ENCODE measurements at places on chromosomes 5 and 9.

DNA sequence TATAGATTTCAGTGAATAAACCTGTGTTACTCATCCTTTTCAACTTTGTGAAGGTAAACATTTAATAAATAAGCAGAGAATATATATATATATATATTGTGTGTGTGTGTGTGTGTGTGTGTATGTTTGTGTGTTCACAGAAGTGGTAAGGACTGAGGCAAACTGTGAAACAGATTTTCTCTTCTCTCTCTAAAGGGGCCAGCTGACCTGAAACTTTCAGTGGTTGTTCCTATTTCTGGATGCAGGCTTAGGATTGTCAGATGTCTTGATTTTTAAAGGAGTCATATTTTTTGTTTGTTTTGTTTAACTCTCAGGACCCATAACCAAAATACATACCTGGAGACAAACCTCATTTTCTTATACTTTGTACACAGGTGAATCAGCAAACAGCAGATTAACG is 714.9 kb upstream of the MEF2C start:
- no peak for DNase-seq

GRCh38 chr5:90571147-90571773 is 12.7 kb downstream of the ADGRV1 start:
- peak; percentile 9 for DNase-seq

- no peak for DNase-seq
Observed at GRCh38 chr9:97557606-97558095, 56.2 kb downstream of the TMOD1 start.

- peak; percentile 43 for DNase-seq
Observed at GRCh38 chr9:21801683-21802417, 586 bp upstream of the MTAP start.

DNA sequence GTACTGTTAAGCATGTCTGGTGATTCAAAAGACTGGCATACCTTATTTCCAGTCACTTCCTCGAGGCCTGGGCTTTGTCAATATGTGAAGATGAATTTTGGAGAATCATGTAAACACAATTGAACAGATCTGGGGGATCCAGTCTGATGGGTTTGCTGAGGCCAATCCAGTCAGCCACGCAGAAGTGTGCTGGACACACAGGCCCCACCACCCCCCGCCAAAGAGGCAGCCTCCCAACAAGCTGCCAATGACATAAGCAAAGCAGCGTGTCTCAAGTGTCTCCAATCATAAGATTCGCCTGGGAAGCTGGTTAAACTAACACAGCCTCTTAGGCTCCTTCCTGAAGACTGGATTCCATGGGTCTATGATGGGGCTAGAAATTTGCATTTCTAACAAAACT is 192.9 kb upstream of the KLF9 start:
- DNase-seq = no peak

DNA sequence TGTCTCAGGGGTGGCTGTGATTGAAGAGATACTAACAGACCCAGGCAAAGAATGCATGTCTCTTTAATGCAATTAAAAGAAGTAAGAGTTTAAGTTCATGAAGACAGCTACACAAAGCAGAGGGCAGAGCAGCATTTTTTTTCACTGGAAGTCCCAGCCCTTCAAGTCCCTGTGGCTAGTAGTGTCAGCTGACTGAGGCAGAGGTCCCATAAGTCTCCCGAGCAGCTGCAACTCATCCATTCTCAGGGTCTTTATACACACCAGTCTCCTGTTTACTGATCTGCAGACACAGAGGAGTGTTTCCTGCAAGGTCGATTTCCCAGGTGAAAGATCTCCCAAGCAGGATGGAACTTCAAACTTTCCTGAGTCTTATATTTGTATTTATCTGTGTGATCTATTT is 169.4 kb upstream of the GLRA1 start:
- no peak for DNase-seq

DNA sequence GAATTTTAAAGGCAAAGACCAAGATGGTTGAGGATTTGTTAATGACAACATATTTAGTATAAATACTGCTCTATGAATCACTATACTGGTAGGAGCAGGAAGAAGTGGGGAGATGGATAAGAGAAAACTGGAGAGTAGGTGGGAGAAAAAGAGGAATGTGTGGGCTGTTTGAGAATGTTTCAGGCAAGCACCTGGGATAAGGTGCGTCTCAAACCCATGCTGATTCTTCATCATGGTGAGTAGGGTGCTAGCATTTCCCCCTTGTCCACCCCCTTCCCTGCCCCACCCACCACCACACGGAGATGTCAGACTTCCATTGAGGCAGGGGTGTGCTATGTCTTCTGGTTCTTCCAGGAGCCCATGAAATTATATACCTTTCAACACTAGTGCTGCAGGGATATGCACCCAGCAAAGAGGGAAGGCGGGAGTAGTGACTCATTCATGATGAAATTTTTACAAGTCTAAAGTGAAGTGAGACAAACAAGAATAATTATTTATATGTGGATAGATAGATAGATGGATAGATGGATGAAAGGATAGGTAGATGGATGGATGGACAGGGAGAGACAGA is 54.3 kb downstream of the MTX3 start:
- DNase-seq = no peak

DNA sequence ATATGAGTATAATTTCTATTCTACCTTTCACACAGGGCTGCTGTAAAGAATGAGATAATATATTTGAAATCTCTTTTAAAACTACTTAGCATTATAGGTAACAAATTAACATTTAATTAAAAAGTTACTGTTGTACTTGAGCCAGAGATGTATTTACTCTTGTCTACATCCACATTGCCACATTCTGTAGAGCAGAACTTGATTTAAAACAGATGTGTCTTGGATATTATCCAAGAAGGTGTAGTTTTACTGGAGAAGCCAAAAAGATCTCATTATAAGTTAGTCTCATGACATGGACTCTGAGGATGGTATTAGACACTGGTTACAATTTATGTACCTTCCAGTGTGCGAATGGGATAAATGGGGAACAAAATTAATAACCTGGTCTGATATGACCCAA is 293.1 kb upstream of the CCNH start:
- DNase-seq = no peak

- DNase-seq = no peak
Observed at GRCh38 chr9:70257502-70257901, 1.3 kb upstream of the SMC5 start.

DNA sequence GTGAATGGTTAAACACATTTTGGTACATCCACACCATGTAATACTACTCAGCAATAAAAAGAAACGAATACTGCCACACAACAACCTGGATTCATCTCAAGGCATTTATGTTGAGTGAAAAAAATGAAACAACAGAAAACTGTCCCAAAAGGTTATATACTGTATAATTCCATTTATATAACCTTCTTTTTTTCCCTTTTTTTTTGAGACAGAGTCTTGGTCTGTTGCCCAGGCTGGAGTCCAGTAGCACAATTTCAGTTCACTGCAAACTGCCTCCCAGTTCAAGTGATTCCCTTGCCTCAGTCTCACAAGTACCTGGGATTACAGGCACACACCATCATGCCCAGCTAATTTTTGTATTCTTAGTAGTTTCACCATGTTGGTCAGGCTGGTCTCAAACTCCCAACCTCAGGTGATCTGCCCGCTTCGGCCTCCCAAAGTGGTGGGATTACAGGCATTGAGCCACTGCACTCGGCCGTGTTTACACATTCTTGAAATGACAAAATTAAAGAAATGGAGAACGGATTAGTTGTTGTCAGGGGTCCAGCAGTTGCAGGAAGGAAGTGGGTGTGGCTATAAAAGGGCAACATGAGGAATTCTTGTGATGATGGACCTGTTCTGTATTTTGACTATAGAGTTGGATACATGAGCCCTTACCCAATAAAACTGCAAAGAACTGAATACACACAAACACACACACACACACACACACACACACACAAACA is 17.4 kb downstream of the PPP6C start:
- no peak for DNase-seq

DNA sequence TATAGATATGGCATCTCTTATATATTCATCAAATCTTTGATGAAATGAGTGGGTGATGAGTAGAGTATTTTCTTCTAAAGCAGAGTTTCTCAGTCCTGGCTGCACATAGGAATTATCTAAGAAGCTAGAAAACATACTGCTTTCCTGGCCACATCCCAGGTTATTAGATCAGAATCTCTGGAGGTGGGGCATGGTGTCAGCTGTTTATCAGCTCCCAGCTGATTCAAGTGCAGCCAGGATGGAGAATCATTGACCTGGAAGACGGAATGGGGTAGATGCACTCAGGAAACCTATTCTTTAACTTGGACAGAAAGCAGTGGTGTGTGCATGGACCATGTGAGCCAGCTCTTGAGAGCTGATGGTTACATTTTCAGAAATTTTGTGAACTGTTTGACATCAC is 108.1 kb upstream of the IL6ST start:
- DNase-seq = no peak
